Endothelial cell of coronary artery (primary cell): ENCODE measurements at places on chromosomes 1 and 21. TPM values are rescaled to one million over a fixed set of nuclear protein-coding genes. Genes with fewer than 3 reads are reported as not detected.

ASTN1 gene
- total RNA-seq, result not detected in 2 replicates

MAGOH gene
- total RNA-seq, result 56.1 and 76.9 TPM in 2 replicates

SELENBP1 gene
- 5.5 and 12.2 TPM in 2 replicates for total RNA-seq

OVAAL gene
- total RNA-seq, result 0.09 TPM in 1 of 2 replicates, not detected in the other

ZBTB8A gene
- total RNA-seq, result 6.2 and 6.3 TPM in 2 replicates

KCNQ4 gene
- under 0.01 TPM in 1 of 2 replicates, not detected in the other for total RNA-seq

CCDC181 gene
- 0.09 TPM in 2 replicates for total RNA-seq

B4GALT2 gene
- total RNA-seq, result 63.8 and 64.9 TPM in 2 replicates

NUDT4B gene
- 8.1 and 15.3 TPM in 2 replicates for total RNA-seq

KRTAP19-1 gene
- not detected in 2 replicates for total RNA-seq

RBM11 gene
- not detected in 2 replicates for total RNA-seq

TNFRSF1B gene
- 14.7 and 17.0 TPM in 2 replicates for total RNA-seq

NPL gene
- 0.54 and 1.0 TPM in 2 replicates for total RNA-seq

RAB13 gene
- total RNA-seq, result 52.6 and 58.5 TPM in 2 replicates

KLHDC8A gene
- not detected in 2 replicates for total RNA-seq

SCCPDH gene
- total RNA-seq, result 53.5 and 56.2 TPM in 2 replicates

P3R3URF gene
- not detected in 2 replicates for total RNA-seq

MRAP gene
- not detected in 2 replicates for total RNA-seq

BACH1 gene
- total RNA-seq, result 18.5 and 46.4 TPM in 2 replicates

RPTN gene
- total RNA-seq, result 0.19 TPM in 1 of 2 replicates, not detected in the other

OR2M5 gene
- not detected in 2 replicates for total RNA-seq

CA6 gene
- not detected in 2 replicates for total RNA-seq

CLDN14 gene
- total RNA-seq, result 0.18 and 10.0 TPM in 2 replicates

PERM1 gene
- 0.09 TPM in 1 of 2 replicates, not detected in the other for total RNA-seq

VWA5B1 gene
- not detected in 2 replicates for total RNA-seq

CCDC185 gene
- total RNA-seq, result not detected in 2 replicates

PYHIN1 gene
- total RNA-seq, result not detected in 2 replicates

LIPI gene
- not detected in 2 replicates for total RNA-seq

DIO1 gene
- total RNA-seq, result not detected in 2 replicates

ARHGAP30 gene
- under 0.01 TPM in 1 of 2 replicates, not detected in the other for total RNA-seq

RSPO1 gene
- not detected in 2 replicates for total RNA-seq

CRNN gene
- not detected in 2 replicates for total RNA-seq

OR2L13 gene
- not detected in 2 replicates for total RNA-seq

GLIS1 gene
- total RNA-seq, result 0.28 TPM in 1 of 2 replicates, not detected in the other

PAX7 gene
- not detected in 2 replicates for total RNA-seq

AVPR1B gene
- total RNA-seq, result under 0.01 TPM in 1 of 2 replicates, not detected in the other

LCE1F gene
- not detected in 2 replicates for total RNA-seq

ARHGEF16 gene
- 0.09 and 0.19 TPM in 2 replicates for total RNA-seq

CHRM3 gene
- under 0.01 and 0.19 TPM in 2 replicates for total RNA-seq

PRAMEF13 gene
- total RNA-seq, result not detected in 2 replicates

LEMD1 gene
- 0.28 TPM in 1 of 2 replicates, not detected in the other for total RNA-seq

CLCA1 gene
- total RNA-seq, result not detected in 2 replicates

RGS5 gene
- total RNA-seq, result 52.7 and 53.4 TPM in 2 replicates

HPCA gene
- not detected in 2 replicates for total RNA-seq
